CD4-positive, CD25-positive, alpha-beta regulatory T cell (primary cell): ENCODE measurements at places on chromosomes 2 and 18.

- DNase-seq, result no peak
These were observed 108.0 kb upstream of the LDLRAD4 start for GRCh38 chr18:13110559-13110958.

GRCh38 chr2:71481111-71481510 is 27.8 kb downstream of the DYSF start:
- no peak for DNase-seq

GRCh38 chr2:72130659-72131360 is 16.9 kb downstream of the CYP26B1 start:
- DNase-seq, result no peak

DNA sequence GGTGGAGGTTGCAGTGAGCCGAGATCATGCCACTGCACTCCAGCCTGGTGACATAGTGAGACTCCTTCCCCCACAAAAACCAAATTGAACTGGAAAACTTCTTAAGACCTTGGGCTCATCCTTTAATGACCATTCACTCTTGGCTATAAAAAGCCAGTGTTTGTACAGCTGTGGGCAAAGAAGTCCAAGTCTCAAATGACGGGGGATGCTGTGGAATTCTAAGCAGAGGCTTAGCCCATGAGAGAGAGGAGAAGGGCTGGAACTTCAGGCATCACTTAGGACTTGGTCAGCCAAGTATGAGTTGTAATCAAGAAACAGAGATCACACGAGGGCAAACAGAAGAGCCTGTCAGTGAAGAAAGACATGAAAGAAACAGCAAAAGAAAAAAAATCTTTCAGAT is 79.3 kb upstream of the POU3F3 start:
- no peak for DNase-seq

GRCh38 chr2:120701499-120701898 is 34.2 kb upstream of the GLI2 start:
- no peak for DNase-seq

GRCh38 chr2:71423817-71424420 is 29.4 kb upstream of the DYSF start:
- no peak for DNase-seq

- no peak for DNase-seq
These were observed 99.0 kb upstream of the ID2 start for GRCh38 chr2:8582651-8583399.

GRCh38 chr2:128779301-128780095 is 460.8 kb upstream of the HS6ST1 start:
- no peak for DNase-seq

DNA sequence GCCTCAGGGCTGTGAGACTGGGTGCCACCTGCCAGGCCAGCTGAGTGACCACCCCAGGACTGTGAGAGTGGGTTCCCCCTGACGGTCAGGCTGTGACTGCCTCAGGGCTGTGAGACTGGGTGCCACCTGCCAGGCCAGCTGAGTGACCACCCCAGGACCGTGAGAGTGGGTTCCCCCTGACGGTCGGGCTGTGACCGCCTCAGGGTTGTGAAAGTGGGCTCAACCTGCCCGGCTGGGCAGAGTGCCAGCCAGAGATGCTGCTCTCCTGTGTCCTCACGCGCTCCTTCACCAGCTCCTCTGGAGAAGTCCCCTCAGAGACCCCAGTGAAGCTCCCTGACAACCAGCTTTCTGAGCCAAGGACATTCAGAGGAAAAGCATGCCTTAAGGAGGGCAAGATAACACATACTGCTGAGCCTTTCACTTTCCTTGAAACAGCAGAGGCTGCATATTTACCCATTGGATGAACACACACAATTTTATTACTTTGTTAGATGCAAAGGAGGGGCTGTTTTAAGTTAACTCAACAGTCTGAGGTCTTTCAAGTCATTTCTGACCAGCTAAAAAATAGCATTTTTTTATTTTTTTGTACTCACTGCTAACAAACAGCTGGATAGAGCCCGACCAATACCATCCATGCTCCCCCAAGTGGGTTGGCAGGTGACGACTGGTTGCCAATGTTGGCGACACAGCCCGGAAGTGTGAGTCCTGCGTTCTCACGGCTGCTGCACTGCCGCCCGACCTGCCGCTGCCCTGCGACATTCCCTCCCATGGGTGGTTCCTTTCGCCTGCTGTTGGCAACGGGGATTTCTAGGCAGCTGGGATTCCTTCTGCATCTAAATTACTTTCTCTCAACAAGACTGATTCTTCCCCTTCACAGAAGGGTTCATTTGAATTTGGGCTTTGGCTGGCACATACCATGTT is 70.7 kb downstream of the NDUFA10 start:
- no peak for DNase-seq

DNA sequence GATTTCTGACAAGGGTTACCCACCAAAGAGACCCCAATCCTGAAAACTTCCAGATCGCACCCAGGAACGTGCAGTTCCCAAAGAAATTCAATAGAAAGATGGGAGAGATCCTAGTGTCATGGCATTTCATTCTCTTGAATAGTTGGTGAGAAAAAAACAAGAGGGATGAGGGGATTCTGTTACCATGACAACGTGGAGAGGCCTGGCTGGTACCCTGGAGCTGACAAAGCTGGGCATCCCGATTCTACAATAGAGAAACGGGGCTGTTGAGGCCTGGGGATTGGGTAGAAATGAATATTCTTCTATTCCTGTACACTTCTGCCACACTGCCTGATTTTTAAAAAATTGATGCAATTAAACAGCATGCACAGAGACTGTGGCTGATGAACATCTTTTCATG is 41.0 kb downstream of the POLE4 start:
- no peak for DNase-seq

- DNase-seq, result no peak
These were observed 11.4 kb downstream of the SESTD1 start for GRCh38 chr2:179253226-179253625.

GRCh38 chr2:226325526-226325925 is 474.1 kb downstream of the IRS1 start:
- no peak for DNase-seq

GRCh38 chr2:84999553-84999955 is 28.6 kb downstream of the KCMF1 start:
- no peak for DNase-seq

DNA sequence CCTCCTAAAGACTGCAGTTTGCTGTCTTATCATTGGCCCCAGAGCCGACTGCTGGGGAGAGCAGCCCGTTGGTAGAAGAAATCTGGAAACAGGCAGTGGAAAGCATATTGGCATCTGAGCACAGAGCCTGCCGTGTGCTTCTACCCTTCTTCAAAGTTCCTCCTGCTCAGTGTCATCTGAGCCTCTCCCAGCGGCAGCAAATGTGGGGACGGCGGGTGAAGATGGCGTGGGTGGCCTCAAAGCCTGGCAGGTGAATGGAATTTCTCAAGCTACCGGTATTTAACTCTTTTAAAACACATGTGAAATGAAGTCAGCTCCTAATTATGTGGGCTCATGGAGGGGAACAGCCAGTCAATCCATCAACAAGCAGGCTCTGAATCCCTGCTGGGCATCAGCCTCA is 181.6 kb upstream of the PXDN start:
- no peak for DNase-seq

DNA sequence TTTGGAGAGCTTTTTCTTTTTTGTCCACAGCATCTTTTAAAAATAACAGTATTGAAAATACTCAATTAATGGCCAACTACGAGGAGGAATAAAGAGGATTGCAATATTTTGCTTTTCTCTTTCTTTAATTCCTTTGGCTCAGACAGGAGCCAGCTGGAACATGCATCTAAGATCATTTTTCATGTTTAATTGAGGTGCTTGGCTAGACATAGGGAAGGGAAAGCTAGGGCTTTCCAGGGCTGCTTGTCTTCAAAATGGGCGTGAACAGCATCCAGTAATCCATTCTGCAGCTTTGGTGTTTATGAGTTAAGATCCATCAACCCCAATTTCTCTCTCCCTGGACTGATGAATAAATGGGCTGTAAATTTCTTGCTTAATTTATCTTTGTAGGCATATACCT is 323.0 kb downstream of the PTPRM start:
- DNase-seq, result no peak

DNA sequence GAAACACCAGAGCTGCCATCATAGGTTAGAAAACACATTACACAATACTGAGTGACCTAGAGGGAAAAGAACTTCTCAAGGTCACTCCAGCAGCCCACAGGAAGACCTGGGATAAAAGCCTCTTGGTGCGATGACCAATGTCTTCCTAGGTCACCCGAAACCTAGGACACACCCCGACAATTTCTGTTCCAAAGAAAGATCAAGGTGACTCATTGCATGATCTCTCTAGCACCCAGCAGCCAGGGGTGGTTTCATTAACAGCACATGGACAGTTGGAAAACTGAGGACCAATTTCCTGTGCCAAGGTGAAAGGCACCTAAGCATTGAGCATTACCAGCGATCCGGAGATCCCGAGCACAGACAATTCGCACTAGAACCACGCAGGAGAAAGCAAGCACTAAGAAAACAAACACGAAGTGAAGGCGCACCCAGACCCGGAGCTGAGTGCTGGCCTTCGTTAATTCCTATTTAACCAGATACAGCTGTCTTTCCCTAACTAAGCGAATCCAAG is 1.5 kb downstream of the CACNB4 start:
- DNase-seq, result no peak

DNA sequence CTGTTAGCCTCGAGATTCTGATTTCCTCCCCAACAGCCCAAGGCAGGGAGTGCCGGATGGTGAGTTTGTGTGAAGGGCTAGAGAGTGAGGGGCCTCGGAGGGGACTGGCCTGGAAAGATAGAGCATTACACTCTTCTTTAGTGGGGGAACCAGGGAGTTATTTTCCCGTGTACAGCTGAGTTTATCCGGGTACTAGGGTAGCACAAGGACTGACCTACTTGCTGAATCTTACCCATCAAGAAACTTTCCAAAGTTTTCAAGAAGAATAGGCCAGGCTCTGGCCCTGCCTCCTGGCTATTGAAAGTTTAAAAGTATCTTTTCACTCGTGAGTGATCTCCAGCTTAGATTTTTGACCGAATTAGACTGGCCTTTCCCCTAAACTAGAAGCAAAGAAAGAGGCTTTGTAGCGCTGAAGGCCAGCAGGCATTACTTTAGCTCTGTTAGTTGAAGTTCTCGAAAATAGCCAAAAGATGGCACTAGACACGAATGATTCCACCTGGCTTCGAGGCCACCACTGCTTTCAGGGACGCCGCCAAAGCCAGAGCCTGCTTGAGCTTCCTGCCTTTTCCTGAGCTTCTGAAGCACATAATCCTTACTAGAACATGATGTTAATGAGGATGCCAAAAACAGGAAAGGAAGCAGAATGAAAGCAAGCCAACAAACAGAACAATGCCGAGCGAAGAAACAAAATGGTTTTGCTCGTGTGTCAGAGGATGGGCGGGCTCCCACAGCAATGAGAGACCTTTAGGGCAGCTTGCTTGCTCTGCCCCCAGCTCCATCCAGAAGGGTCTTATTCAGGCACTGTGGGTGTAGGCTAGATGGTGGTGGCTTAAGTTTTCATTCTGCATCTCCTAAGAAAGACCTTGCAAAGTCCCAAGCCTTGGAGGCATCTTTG is 55.8 kb downstream of the TSN start:
- DNase-seq, result no peak

GRCh38 chr2:75949385-75950030 is 238.8 kb upstream of the GCFC2 start:
- DNase-seq, result no peak

- no peak for DNase-seq
These were observed 157.4 kb downstream of the SOX11 start for GRCh38 chr2:5849562-5849961.

DNA sequence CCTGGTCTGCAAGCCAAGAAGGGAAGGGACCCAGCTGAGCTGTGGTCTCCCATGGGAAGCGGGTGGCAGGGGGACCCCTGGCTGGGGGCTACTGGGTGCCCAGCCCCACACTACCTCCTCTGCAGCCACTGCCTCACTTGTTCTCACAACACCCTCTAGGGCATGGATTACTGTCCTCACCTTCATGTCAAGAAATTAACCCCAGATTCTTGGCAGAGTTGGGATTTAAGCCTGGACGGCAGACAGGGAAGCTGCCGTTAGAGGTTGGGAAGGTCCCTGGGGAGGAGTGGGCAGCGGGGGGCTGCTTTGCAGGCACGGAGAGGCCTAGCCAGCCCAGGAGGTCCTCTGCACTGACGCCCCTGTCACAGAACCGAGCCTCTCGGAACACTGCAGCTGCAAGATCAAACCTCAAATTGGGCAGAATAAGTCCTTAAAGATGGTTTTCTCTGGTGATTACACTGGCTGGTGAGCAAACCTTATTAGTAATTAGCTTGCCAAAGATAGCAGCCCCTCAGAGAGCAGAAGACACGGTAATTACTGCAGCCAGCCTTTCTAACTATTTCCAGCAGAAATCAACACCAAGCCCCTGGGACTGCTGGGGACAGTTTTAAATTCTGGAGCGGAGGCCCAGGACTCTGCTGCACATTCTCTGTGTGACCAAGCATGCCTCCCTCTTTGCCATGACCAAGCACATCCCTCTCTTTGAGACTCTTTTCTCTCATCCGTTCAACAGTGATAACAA is 35.9 kb downstream of the KCNF1 start:
- DNase-seq, result no peak

DNA sequence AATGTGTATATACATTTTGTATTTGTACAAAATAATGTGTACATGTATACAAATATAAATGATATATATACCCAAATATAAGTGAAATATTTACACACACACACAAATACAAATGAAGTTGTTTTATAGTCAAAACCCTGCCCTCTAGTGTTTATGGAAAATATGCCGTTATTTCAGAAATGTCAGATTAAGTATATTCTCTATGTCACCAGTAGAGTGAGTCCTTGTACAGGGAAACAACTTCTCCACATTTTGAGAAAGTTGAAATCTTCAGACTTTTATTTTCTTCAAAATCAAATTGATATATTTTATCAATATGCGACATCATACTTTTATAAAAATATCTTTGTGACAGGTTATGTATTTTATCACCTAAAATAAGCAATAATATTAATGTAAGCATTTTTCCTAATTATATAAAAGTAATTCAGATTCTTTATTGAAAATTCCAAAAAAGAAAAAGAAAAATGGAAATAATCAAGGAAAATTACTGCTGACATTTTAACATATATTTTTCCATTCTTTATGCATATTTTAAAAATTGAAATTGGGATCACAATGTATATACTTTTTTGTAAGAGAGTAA is 22.4 kb downstream of the ARL6IP6 start:
- DNase-seq, result peak; percentile 78

GRCh38 chr2:216829533-216829932 is 30.3 kb downstream of the TNP1 start:
- DNase-seq, result no peak

DNA sequence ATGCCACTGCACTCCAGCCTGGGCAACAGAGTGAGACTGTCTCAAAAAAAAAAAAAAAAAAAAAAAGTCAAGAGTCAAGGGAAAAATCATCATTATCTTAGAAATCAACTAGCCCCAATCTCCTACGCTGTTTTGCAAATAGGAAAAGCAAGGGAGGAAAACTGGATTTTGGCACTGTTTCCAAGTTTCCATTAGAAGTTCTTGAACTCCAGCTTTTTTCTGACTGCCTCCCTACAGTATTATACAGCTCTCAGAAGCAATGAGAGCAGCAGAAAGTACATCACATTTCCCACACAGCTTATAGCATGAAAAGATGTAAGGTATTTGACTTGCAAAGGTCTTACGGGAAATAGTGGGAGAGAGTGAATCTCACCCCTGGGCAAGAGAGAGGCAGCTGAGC is 127.8 kb downstream of the OSR1 start:
- no peak for DNase-seq

- no peak for DNase-seq
These were observed 97.9 kb upstream of the ATP8B1 start for GRCh38 chr18:57900906-57901435.
